WERI-Rb-1 (cell line): ENCODE measurements at places on chromosomes 1 and 21.

DNA sequence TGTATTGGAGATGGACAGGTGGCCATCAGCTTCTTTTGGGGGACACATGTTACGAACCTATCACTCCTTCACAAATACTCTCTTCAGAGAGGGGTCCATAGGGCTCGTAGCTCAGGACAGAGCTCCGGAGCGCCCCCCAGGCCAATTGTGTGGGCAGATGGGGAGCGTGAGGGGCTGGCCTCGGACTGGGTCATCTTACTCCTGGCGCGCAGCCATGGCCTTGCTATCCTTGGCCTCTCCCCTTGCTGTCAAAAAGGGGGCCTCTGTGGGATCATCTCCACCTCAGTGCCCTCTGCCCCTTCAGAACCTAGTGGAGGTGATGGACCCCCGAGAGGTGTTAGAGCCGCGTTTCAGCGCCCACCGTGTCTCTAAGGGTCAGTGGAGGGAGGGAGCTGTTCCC lies 35.0 kb downstream of the ATP5PO start:
- no peak for DNase-seq

DNA sequence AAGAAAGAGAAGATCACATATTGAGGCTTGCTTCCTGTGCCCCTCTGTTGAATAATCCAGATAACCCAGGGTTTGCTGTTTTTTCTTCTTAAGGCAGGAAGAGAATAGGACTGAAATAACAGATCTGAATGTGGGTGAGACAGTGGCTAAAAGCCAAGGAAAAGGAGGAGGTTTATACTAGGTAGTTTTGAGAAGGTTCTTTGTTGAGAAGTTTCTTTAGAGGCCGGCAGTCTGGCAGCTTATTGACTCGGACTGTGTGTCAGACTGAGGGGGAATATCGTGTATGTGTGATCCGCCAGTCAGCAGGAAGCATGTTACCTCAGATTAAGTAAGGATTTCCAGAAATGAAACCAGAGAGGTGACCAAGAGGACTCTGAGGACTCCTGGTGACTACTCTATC lies 119.8 kb downstream of the PLA2G4A start:
- peak; percentile 14 for DNase-seq

DNA sequence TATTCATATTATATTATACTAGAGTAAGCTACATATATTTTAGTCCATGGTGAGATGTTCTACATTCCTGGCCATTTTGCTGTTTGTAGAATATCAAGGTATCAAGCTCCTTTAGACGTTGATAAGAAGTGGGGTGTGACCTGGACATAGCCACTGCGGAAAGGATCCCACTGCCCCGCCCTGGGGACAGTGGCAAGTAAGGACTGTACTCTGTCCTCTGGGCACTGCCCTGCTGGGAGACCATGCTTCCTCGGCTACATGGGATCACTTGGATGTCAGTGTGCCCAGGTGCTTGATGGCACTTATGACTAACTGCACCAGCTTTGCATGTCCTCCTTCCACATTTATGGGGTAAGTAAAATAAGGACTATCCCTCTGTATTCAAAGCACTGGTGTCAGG lies 46.3 kb upstream of the NTPCR start:
- DNase-seq, result no peak

GRCh38 chr1:234067581-234068337 lies 163.3 kb downstream of the SLC35F3 start:
- DNase-seq, result no peak

GRCh38 chr1:173603056-173603591 lies at the start of gene SLC9C2:
Gene SLC9C2, minus strand, starts transcription at chr1:173603072. Its CDS starts 1,296 bp downstream, at chr1:173601776.
- no peak for DNase-seq

- no peak for DNase-seq
Observed at GRCh38 chr1:179817789-179818188, 59.8 kb downstream of the TOR1AIP2 start.

- DNase-seq, result no peak
Observed at GRCh38 chr21:43904331-43904781, 39.3 kb downstream of the AGPAT3 start.

DNA sequence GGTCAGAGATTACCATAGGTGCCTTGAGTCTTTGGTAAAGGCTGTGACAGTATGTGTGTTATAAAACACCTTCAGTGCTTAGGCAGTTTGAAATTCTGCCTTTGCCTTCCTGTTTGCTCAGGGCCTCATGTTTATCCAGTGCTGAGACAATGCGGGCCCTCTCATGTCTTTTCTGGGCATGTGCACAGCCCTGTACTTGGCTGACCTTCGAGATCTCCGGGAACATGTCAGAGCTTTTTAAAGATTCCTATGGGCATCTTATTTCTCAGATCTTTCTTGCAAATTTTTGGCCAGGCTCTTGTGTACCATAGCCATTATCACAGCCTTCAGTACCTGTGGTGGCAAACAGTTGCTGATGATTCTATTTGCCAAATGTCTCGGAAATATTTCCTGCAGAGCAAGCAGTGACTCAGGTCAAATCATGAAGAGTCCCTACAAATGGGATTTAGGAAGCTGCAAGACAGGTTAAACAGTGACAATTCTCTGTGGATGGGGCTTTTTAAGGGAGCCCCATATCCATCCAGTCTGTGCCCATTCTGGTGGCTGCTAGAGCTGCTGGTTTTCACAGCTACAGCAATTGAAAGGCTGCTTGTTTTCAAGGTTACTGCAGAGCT lies 42.1 kb downstream of the HOOK1 start:
- no peak for DNase-seq

- DNase-seq, result no peak
Observed at GRCh38 chr1:154574716-154575115, 7.1 kb downstream of the CHRNB2 start.

GRCh38 chr1:1144122-1144842 lies 28.4 kb upstream of the C1orf159 start:
- DNase-seq, result no peak

DNA sequence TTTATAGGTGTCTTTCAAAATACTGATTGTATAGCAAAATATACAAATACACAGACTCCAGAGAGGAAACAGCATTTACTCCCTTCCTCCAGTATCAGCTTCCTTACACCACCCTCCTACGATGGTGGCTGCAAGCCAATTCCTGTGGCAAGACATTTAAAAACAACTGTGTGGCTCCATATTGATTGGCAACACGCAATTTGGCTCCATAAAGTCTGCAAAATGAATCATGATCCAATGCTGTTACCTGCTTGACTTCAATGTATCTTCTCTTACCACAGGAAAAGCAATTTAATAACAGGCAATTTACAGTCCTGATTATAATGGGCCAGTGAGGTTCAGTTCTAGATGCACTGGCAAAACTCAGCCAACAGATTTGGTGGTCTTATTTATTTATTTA lies 19.7 kb upstream of the ATP6V1G3 start:
- DNase-seq, result no peak

- DNase-seq, result no peak
Observed at GRCh38 chr1:117150316-117150715, 28.8 kb upstream of the TRIM45 start.

DNA sequence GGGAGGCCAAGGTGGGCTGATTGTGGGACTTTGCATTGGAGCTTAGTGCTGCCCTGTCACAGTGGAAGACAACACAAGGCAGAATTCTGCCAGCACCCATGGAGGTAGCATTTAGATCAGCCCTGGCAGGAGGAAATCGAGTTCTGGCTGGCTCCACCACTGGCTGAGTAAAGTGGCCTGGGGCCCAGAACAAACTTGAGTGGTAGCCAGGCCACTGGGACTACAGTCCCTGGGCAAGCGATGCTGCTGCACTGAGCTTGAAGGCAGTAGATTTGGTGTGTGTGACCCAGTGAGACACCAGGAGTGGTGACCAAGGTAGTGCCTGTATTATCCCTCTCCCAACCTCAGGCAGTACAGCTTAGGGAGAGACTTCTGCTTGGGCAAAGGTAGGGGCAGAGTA lies 22.5 kb upstream of the UHMK1 start:
- no peak for DNase-seq

GRCh38 chr1:160127865-160128523 lies 12.4 kb downstream of the ATP1A2 start:
- no peak for DNase-seq

DNA sequence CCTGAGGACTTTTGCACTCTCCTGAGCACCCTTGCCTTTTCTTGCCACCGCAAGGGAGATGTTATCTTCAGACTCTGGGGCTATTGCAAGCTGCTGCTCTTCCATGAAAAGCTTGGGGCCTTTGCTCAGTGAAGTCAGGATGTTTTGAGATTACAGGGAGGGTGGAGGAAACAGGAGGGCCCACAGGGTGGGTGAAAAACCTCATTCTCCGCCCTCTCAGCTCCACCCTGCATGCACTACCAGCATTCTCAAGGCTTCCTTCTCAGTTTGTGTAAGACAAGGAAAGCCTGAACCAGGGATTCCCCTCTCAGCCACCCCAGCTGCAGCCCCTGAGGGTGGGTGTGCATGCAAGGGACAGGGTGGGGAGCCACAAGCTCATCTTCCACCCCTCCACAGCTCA lies 25.8 kb upstream of the ZNF648 start:
- DNase-seq, result no peak

- no peak for DNase-seq
Observed at GRCh38 chr1:209238356-209238755, 345.2 kb upstream of the CAMK1G start.
